Tibial nerve (tissue), 4 donors: ENCODE measurements at places on chromosomes 6 and 20. TPM values are rescaled to one million over a fixed set of nuclear protein-coding genes. Genes with fewer than 3 reads are reported as not detected.

Gene PNLDC1
- not detected for total RNA-seq

- DNase-seq = no peak
These were observed 343 bp downstream of the SNAP91 start for GRCh38 chr6:83708546-83708969.

Gene BNIP5
- not detected for total RNA-seq

- peak; percentile 56 for DNase-seq
These were observed 46.9 kb downstream of the GJA10 start for GRCh38 chr6:89941031-89941762.

Gene NKX2-4
- not detected for total RNA-seq

- DNase-seq = no peak
These were observed 659 bp downstream of the TAF4 start for GRCh38 chr20:62064770-62065673.

Gene SHLD1
- total RNA-seq = 4.4 TPM

Gene SLC22A16
- total RNA-seq = not detected

Gene SIGLEC1
- 33.9 TPM for total RNA-seq

Gene BMP6
- total RNA-seq = 4.8 TPM

DNA sequence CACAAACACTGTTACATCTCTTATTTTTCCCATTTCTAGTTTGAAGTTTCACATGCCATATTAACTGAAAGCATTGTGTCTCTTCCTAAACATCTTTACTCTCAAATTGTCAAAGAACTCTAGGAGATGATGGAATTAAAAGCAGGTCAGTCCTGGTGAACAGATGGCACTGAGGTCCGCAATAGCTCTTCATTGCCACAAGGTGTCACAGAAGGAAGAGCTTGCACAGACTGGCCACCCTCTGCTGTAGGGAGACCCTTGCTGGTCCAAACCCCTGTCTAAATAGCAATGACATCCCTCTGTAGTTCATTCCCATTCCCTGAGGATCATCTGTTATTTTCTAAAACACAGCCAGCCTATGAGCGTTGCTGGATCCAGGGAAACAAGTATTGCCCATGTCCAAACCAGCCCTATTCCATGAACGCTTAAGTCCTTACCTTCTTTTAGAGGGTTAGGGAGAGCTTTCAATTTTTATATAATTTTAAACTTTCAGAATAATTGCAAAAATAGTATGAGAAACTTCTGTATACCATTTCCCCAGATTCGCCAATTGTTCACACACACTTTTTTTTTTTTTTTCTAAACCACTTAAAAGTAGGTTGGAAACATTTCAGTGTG is 10.1 kb upstream of the HDAC2 start:
- no peak for DNase-seq

Gene HRH3
- total RNA-seq = not detected

DNA sequence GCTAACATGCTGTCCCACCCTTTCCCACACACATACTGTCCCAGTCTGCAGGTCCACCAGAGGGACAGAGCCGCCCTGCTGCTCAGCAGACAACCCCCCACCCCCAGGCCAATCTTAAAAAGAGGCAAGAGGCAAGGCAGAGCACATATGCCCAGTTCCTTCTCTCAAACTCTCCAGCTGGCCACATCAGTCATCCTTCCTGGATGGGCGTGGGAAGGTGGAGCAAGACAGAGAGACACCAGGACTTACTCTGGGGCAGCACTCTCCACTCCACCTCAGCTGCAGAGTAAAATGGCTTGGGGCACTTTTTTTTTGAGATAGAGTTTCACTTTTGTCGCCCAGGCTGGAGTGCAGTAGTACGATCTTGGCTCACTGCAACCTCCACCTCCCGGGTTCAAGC is 10.8 kb downstream of the MOCS3 start:
- DNase-seq = no peak

GRCh38 chr6:43933148-43933885 is 163.3 kb downstream of the VEGFA start:
- DNase-seq = no peak

GRCh38 chr6:73585566-73586415 is 65.0 kb upstream of the EEF1A1 start:
- no peak for DNase-seq

DNA sequence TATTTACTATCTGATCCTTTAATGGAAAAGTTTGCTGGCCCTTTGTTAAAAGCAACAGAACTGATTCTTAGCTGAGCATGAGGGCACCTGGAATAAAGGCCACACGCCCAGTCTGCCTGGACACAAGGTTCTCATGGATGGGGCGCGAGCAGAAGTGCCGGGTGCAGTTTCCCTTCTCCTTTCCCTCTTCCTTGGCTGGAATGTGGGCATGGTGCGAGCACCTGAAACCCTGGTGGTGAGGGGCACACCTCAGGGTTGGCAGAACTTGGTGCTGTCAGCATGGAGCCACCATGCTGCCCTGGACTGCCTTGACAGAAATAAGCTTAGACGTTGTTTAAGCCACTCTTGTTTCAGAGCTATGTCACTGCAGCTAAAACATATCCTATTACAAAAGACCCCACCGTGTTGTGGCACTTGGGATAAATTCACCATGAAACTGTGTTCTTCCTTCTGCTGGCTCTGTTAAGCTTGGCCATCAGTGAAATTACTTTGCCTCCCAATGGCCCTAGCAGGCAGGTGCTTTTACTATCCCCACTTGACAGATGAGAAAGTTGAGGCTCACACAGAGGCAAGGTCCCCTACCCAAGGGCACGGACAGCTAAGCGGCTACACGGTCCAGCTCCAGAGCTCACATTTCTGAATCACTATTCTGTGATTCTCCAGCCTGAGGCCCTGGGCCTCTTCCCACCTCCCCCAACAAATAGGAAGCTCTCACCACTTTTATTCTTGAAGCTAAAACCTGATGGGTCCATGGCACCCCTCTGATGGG is 115.9 kb downstream of the PREX1 start:
- DNase-seq = no peak

- DNase-seq = no peak
These were observed 253.4 kb upstream of the MOCS1 start for GRCh38 chr6:40187535-40188144.

Gene WFDC5
- not detected for total RNA-seq

Gene HSPA12B
- total RNA-seq = 30.9 TPM

Gene OXT
- 1.8 TPM for total RNA-seq

- no peak for DNase-seq
These were observed 15.5 kb upstream of the MYL9 start for GRCh38 chr20:36525620-36526365.

Gene RFX6
- not detected for total RNA-seq

GRCh38 chr6:32984622-32985389 is 16.4 kb downstream of the BRD2 start:
- DNase-seq = peak; percentile 92

- peak; percentile 12 for DNase-seq
These were observed 28.7 kb downstream of the PYGB start for GRCh38 chr20:25276533-25277050.

Gene SLC22A1
- total RNA-seq = 3.1 TPM

DNA sequence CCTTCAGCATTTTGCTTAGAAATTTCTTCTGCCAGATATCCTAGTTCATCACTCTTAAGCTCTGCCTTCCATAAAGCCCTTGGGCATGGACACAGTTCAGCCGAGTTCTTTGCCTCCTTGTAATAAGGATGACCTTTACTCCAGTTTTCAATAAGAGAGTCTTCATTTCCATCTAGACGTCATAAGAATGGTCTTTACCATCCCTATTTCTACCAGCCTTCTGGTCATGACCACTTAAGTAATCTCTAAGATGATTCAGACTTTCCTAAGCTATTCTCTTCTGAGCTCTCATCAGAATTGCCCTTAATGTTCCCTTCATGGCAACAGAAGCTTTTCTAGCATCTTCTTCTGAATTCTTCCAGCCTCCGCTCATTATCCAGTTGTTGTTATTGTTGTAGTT is 126.1 kb downstream of the TFAP2C start:
- DNase-seq = no peak

Gene C20orf144
- not detected for total RNA-seq

Gene NNAT
- total RNA-seq = 8.4 TPM

DNA sequence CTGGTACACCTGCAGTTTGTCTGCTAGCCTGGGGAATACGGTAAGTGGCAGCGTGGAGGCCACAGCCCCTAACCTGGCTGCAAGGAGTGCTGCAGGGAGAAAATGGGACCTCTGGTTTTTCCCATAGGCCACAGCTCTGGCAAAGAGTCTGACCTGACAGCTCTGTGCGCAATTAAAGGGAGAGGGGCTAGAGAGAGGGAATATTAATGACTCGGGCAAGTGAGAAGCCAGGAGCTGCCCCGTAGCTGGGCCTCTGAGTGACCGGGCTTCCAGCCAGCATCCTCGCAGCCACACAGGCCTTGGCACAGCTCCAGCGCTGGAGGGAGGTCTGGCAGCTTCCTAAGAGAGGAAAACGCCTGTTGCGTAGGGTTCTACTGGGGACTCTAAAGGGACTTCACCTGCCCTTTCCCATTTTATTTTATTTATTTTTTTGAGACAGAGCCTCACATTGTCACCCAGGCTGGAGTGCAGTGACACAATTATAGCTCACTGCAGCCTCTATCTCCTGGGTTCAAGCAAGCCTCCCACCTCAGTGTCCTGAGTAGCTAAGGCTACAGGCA is 18.2 kb upstream of the OCSTAMP start:
- peak; percentile 81 for DNase-seq
